Hematopoietic multipotent progenitor cell treated with erythropoietin and hydrocortisone succinate and interleukin-3 and kit ligand, for 17 days (in vitro differentiated cells): ENCODE measurements at places on chromosomes 3 and 15.

- no peak for DNase-seq
Observed at GRCh38 chr3:127718916-127719290, 46.2 kb downstream of the ABTB1 start.

GRCh38 chr3:29312960-29313452, 32.1 kb downstream of the RBMS3 start:
- no peak for DNase-seq

GRCh38 chr3:189516039-189516438, 115.2 kb upstream of the TP63 start:
- DNase-seq, result no peak

DNA sequence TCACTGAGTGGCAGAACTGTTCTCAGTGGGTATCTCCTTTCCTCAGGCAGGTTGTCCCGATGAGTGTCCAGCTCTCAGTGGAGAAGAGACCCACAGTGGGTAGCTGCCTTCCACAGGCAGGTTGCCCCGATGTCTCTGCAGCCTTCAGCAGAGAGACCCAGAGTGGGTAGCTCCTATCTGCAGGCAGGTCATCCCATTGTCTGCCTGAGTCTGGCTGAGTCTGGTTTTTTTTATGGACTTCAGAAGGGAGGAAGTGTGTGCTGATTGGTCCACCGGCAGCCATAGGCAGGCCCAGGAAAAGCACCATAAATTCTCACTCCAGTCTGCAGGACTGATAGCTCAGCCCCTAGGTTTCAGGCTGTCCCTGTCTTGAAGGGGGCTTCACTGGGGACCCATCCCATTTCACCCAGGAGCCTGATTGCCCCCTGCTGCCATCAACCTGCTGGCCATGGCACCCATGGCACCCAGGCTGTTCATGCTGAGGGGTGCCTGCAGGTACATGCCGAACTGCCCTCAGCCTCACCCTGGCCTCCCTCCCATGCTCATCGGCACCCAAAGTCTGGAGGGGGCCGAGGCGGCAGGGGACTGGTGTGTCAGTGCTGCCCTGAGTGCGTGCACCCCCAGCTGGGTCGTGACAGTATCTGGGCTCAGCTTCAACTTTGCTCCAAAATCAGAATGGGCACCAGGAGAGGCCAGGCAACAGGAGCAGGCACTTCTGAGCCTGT, 3.6 kb upstream of the LIMD1 start:
- no peak for DNase-seq

DNA sequence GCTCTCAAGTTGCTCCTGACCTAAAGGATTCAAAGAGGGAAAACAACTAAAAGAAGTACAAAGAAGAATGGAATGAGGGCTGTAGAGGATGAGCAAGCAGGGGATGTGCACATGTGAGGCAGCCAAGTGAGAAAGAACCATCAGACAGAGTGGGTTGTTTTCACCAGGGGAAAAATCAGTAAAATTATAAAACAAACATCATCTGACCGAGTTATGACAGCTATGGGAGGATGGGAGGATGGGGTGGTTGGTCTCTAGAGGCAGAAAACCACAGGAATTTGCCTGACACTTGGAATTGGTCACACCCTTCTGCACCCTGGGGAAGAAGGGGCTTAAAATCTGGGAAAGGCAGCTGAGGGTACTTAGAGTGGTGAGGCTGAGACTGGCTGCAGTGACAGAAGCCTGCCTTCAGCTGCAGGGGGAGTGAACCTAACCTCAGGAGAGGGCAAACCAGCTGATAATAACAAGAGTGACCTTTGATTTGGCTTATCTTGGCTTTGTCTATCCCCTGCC, 10.1 kb downstream of the ARHGAP31 start:
- DNase-seq, result no peak

DNA sequence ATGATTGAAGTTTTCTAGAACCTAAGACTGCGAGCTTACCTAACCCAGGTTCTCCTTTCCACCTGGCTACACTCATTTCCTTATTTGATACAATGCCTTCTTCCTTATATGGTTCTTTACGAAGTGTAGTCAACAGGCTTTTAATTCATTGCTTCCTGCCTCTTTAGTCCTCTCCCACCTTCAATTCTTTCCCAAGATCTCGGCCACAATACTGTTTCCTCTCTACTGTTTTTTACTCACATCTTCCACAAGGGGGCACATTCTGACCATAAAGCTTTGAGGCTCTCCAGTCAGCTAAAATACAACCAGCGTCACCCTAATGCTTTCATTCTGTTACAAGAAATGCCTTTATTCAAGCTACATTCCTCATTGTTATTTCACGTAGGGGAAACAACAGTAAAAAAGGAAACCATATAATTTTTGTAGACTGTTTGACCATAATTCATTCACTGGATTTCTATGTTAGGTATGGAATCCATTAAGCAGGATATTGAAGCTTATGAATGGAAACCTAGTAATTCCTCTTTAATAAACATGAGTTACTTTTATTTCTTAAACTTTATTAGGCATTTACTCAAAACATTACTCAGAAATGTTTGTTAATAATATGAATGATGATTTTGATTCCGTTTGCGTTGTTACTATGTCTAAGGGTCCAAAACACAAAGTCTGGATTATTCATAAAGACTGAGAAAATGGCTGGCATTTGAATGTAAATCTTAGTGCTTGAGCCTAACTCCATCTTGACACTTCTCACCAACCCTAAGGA, 29.5 kb upstream of the VEPH1 start:
- DNase-seq, result peak; percentile 45

- no peak for DNase-seq
Observed at GRCh38 chr15:60854858-60855564, 374.1 kb downstream of the RORA start.
